ENCODE measurements at places on chromosomes 4 and X.
A peak's percentile ranks its signal among the peaks of the same experiment; 100 is the strongest.

- no peak for ATAC-seq
Measured at GRCh38 chr4:140031706-140032105, 122.3 kb downstream of the MAML3 start.

GRCh38 chr4:165563851-165564250 is 185.0 kb downstream of the CPE start:
- no peak for ATAC-seq

GRCh38 chrX:124086411-124086810 is 124.9 kb downstream of the STAG2 start:
- no peak for ATAC-seq

DNA sequence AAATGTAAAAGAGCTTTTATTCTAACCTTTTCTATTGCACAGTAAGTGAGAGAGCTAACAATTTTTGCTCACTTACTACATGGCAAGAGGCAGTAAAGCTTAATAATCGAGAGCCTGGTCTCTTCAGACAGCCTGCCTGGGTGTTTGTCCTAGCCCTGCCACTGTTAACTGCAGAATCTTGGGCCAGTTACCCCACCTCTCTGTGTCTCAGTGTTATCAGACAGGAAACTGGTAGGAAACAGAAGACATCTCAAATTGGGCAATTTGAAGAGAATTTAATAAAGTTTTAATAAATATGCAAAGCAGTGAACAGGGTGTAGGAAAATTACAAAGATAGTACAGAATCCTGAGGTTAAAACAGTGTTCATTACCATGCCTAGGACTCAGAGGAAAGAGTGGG is 13.4 kb downstream of the STAP1 start:
- ATAC-seq, result no peak

GRCh38 chr4:146916479-146917076 is 29.1 kb downstream of the TTC29 start:
- ATAC-seq, result no peak

DNA sequence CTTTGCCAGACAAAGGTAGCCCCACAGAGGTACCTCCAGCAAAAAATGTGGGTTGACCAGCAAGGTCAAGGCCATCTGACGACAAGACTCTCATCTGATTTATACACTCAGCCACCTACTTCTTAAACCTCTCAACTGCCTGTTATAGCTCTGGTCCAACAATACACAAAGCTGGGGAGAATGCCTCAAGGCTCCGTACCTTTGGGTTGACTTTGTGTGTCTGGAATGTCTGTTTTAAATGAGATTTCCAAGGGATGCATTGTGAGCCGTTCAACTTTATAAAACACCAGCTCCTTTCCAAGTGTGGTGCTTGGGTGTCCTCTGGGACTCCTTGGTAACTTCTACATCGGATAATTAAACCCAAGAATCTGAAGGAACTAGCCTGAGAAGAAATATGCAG is 167.0 kb upstream of the RPL34 start:
- no peak for ATAC-seq

DNA sequence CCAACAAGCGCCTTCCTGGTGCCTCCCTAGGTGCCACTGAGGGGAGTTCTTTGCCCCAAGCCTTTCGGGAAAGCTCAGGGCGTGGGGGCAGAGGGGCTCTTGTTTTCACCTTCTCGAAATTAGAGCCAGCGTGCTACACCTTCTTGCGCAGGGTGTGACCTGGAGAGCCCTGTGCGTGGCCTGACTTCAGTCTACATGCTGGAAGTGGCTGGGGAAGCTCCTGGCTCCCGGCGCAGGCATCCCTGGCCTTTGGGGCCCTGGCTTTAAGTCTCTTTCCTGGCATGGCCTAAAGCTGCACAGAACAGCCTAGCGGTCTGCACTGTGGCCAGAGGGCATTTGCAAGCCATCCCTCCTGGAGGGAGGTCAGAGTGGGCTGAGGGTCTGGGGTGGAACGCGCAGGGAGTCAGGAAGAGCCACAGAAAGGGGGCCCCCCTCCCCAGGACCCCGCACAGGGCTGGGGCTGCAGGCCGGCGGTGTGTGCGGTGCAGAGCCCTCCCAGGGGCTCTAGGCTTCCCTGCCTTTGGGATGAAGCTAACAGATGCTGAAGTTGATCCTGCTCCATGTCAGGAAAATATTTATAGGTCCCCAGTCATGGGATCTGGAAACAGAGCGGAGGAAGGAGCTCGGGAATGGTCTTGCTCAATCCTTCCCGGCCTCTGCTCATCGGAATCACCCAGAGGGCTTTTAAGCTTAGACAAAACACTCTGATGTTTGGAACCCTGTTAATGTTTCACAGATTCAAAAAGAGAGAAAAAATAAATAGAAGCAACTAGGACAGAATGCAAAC is 781 bp upstream of the SPON2 start:
- ATAC-seq, result peak; percentile 76

DNA sequence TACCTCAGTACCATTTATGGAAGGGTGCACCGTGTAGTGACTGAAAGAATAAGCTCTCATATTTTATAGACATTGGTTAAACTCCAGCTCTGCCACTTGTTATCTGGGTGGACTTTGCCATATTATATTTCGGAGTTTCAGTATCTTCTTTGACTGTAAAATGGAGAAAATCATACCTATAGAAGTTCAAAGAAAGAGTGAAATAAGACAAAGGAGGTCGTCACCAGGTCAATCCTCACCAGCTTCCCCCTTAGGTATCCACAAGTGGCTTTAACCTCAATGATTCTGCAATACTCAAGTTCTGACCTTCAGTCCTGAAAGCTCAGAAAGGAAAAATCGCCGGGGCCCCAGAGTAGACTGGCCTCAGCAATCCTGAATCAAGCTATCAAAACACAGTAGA is 64.3 kb downstream of the TMEM144 start:
- no peak for ATAC-seq

GRCh38 chrX:46722742-46723568 is 36.0 kb downstream of the SLC9A7 start:
- no peak for ATAC-seq

GRCh38 chr4:42466273-42466844 is 69.1 kb downstream of the SHISA3 start:
- ATAC-seq, result no peak

- ATAC-seq, result peak; percentile 86
Measured at GRCh38 chrX:102712216-102712966, at the start of gene GPRASP2. TSS of gene GPRASP2 (plus strand) at chrX:102712448. CDS start at chrX:102714870, 2,422 bp downstream.

DNA sequence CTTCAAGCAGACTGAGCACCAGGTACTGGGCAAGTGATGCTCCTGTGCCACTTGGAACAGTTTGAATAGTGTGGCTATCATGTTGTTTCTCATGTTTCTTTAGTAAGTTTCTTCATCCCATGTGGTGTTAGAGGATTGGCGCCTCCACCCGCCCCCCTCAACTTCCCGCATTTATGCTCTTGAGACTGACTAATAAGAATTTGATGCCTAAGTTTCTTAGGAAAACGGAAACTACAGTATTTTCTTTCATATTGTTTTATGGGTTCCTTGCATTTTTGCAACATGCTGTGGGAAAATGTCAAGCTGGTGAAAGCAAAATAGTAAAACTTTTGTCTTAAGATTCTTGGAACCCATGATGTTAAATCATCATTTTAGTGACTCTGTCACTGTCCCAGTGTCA is 101.2 kb upstream of the SLC4A4 start:
- ATAC-seq, result no peak

GRCh38 chr4:114265342-114265741 is 285.9 kb upstream of the ARSJ start:
- no peak for ATAC-seq

DNA sequence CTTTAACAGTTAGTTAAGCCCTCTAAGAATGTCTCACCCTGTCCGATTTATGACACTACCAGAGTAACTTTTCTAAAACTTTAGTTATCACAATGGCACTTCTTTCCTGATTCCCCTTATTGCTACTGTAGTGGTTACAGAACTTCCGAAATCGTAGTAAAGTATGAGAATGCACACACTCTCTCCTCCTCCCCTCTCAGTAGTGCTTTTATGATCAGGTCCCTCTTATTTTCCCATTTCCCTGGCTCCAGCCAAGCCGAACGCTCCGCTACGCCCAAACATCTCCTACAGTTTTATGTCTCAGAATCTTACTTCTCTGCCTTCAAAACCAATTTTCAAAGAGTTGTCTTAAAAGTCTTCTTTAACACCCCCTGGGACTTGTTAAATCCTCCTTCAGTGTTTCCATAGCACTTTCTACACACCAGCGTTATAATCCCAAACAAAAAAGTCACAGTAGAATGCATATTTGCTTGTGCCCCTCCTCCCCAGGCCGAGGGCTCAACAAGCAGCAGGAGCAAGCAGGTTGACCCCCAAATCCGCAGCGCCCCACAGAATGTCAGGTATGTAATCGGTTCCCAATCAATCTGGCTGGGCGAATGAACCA is 671 bp downstream of the HPF1 start:
- peak; percentile 6 for ATAC-seq

DNA sequence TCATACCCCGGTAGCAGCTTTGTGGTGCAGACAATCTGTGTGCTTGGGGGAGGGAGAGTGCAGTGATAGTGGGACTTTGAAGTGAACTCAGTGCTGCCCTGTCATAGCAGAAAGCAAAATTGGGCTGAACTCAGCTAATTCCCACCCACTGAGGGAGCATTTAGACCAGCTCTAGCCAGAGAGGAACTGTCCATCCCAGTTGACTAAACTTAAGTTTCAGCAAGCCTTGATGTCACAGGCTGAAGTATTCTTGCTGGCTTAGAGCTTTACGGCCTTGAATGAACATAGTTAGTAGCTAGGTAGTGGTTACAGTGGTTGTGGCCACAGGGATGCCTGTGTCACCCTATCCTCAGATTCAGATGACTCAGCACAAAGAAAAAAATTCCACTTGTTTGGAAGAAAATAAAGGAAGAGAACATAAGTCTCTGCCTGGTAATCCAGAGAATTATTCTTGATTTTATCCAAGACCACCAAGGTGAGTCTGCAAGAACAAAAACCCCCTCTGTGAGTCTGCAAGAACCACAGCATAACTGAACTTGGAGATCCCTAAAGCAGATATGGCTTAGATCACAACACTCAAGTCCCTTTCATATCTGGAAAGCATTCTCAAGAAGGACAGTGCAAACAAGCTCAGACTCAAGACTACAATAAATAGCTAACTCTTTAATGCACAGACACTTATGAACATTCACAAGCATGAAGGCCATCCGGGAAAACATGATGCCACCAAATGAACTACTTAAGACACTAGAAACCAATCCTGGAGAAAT is 39.4 kb downstream of the ADH7 start:
- no peak for ATAC-seq

Measured in gastroesophageal sphincter (tissue), 4 donors.